ENCODE measurements at places on chromosomes 4 and X. TPM values are rescaled to one million over a fixed set of nuclear protein-coding genes. Genes with fewer than 3 reads are reported as not detected.

DNA sequence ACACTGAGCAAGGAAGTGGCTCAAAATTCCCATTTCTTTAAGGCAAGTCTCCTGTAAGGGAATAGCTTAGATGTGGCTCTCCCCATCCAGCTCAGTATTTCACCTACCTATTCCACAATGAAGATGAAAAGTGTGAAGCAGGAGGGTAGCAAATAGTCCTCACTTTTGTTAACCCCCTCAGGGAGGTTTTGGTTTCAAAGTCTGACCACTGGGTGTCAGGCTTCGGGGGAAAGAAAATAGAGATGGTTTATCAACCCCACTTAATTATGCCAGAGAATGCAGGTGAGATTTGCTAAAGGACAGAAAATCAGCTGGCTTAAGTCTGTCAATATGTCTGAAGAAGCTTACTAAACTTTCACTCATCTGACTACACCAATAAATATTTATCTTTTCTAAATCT lies 69.5 kb downstream of the DHX15 start:
- no peak for DNase-seq

DNA sequence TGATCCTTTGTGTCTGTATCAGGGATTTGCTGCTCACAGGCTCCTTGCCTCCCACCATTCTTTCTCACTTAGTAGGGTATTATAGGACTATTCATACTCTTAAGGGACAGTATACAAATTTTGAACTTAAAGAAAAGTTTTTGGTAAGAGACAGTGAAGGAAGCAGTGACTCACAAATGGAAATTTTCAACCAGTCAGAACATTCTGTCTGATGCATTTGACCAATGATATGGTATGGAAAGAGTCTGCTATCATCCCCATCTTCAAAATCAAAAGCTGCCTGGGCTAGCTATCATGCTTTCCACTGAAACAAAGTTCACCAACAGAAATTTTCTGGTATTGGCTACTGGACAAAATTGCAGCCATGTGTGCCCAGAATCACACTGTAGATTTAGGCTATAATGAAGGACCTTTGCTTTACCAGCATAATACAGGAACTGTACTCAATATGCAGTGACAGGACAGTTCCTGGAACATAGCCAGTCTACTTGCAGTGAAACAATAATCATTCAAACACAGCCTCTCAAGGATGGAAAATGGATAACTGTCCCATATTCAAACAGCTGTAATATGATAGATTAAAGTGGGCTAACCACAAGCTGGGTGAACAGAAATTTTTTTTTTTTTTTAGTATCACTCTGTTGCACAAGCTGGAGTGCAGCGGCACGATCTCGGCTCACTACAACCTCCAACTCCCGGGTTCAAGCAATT lies 109.0 kb upstream of the ACSL4 start:
- no peak for DNase-seq

DNA sequence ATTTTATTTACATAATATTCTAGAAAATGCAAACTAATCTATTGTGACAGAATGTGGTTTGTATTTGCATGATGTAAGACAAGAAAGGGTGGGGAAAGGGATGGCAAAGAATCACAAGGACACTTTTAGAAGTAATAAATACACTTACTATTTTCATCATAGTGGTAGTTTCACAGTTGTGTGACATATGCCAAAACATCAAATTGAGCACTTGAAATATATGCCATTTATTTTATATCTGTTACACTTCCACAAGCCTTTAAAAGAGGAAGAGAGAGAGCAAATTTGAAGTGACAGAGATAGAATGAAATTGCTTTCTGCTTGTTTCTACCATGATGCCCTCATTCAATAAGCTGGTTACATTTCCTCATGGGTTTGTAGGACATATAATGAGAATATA lies 230.0 kb upstream of the NWD2 start:
- DNase-seq, result no peak

DNA sequence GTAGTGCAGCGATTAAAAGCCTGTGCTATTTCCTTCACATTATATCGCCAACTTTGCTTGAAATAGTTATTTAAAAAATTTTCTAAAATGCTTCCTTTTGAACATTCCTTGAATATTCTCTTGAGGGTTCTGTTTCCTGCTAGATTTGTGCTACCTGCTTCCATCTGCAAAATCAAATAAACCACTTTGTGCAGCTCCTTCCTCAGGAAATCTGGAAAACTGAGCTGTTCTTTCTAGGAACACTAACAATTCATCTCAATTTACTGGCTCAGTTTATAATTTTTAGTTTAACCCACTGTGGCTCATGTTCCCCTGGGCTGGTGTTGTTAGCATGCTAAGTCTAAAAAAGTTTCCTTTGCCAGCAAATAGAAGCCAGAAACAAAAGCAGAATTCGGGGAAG lies 88.1 kb upstream of the LCORL start:
- no peak for DNase-seq

- DNase-seq, result no peak
Observed at GRCh38 chr4:4852591-4853362, 6.7 kb upstream of the MSX1 start.

GRCh38 chr4:8502371-8502770 lies 61.8 kb downstream of the TRMT44 start:
- DNase-seq, result no peak

- no peak for DNase-seq
Observed at GRCh38 chr4:37602454-37603069, 83.6 kb downstream of the RELL1 start.

- no peak for DNase-seq
Observed at GRCh38 chr4:70712604-70713452, 8.9 kb upstream of the RUFY3 start.

DNA sequence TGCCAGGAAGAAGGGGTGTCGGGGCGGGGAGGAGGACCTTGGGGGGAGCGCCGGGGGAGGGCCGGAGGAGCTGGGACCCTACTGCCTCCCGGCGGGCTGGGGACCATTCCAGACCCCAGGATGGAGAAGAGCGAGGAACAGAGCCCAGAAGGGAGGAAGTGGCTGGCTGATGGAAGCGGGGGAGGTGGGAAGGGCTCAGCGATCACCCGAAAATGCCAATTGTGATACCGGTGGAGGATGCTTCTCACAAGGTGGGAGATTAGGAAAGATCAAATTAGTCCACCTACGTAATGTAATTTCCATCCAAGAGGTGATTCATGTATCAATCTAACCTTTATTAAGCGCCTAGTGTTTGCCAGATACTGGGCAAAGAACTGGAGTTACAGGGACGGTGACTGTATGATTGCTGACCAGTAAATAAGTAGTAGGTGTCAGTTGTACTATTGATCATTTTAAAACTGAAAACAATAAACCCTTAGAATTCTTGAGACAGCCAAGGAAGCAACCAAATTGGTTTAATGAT lies 452 bp upstream of the RAI2 start:
- no peak for DNase-seq

Gene MAGEA11
- polyA plus RNA-seq, result not detected

Gene GNL3L
- 21.2 TPM for polyA plus RNA-seq

Gene GABRB1
- polyA plus RNA-seq, result 0.83 TPM

Gene CXCL6
- not detected for polyA plus RNA-seq
